ENCODE measurements at places on chromosomes 1 and 21.

- no peak for DNase-seq
Observed at GRCh38 chr21:45365608-45366241, 39.2 kb upstream of the COL18A1 start.

GRCh38 chr21:32328595-32328994, 29.9 kb downstream of the MRAP start:
- DNase-seq, result no peak

DNA sequence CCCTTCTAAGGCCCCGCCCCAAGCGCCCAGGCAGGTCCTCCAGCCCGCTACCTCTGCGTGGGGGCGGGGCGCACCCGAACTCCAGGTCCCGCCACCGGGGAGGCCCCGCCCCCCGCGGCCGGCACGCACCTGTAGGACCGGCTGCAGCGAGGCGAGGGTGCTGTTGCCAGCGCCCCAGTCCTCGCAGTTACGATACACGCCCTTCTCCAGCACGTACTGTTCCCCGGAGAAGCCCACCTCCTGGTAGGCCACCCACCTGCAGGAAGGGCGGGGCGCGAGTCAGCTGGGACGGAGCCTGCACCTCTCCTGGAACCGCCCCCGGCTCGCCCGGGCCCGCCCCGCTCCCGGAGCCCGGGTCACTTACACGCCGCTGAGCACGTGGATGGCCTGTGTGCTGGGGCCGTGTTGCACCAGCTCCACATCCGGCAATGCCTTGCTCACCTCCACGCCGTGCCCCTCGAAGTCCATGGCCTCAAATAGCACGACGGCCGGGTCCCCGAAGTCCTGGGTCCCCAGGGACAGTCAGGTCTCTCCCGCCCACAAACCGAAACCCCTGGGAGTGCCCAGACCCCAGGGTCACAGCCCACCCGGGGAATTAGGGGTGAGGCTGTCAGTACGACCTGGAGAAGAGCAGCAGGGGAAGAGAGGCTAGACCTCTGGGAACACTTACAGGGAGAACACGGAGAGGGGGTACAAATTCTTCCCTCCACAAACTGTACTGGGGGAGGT, 17.3 kb downstream of the CRYBG2 start:
- DNase-seq, result peak; percentile 41

- DNase-seq, result no peak
Observed at GRCh38 chr1:70930062-70930461, 117.6 kb downstream of the PTGER3 start.

- DNase-seq, result no peak
Observed at GRCh38 chr1:26158908-26159742, at the start of gene FAM110D. Gene FAM110D, plus strand, starts transcription at chr1:26159079. Its CDS starts 2,213 bp downstream, at chr1:26161292.

- DNase-seq, result no peak
Observed at GRCh38 chr1:200226268-200226968, 183.4 kb downstream of the ZNF281 start.

GRCh38 chr1:160260406-160261382, 1.7 kb downstream of the DCAF8 start:
- peak; percentile 25 for DNase-seq

DNA sequence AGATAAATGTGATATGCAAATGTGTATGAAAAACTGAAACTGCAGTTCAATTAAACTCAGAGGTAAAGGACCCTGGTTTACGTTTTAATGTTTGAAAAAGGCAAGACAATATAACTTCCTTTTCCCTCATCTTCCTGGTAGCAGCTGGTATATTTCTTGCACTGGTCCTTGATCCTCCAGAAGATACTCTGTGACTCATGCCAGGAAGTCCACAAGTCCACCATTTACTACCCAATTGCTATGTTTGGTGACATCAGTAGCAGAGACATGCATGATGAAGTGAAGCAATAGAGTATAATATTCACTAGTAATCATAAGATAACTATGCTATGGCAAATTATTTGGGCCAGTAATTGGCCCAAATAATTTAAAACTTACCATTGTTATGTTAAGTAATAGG, 774.5 kb upstream of the NEGR1 start:
- DNase-seq, result no peak

DNA sequence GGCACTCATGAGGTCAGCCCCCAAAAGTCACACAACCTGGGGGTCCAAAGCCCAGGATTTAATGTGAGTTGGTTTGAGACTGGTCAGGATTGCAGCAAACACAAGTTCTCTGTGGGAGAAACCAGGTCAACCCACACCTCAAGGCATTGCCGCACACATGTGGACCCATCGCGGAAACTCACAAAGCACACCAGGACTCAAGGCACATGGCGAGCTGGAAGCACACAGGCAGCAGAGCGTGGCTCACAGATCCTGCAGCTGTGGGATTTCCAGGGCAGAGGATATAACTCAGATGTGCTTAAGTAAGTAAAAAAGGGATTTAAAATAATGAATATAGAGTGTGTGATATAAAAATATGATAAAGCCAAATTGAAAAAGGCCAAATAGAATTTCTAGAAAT, 51.6 kb upstream of the ADARB1 start:
- DNase-seq, result no peak

DNA sequence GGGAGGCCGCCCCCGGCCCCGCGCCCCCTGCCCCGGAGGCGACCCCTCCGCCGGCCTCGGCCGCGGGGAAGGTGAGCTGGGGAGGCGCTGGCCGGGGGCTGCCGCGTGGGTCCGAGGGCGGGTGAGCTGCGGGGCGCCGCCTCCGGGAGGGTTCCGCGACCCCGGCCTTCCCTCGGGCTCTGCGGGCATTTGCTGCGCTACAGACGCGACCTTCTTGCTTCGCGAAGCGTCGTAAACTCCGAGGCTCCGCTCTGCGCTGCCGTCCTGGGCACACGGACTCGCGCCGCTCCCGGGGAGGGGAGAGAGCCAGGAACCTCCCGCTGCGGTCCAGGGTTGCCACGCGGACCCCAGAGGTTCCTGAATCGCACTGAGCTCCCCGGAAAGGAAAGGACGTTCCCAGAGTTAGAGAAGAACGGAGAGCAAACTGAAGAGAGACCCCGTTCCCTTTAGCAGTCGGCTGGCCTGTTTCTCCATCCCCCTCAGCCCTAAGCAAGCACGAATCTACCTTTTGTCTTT, 345 bp downstream of the SLX9 start:
- no peak for DNase-seq

DNA sequence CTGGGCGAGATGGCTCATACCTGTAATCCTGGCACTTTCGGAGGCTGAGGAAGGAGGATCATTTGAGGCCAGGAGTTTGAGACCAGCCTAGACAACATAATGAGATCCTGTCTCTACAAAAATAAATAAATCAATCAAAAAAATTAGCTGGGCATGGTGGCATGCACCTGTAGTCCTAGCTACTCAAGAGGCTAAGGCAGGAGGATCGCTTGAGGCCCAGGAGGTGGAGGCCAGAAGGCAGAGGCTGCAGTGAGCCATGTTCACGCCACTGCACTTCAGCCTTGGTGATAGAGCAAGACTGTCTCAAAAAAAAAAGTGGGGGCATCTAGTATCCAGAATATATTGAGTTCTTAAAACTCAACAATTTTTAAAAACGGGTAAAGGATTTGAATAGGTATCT, 6.0 kb downstream of the TUT4 start:
- DNase-seq, result no peak

- DNase-seq, result no peak
Observed at GRCh38 chr1:175043824-175044223, 20.6 kb upstream of the MRPS14 start.

DNA sequence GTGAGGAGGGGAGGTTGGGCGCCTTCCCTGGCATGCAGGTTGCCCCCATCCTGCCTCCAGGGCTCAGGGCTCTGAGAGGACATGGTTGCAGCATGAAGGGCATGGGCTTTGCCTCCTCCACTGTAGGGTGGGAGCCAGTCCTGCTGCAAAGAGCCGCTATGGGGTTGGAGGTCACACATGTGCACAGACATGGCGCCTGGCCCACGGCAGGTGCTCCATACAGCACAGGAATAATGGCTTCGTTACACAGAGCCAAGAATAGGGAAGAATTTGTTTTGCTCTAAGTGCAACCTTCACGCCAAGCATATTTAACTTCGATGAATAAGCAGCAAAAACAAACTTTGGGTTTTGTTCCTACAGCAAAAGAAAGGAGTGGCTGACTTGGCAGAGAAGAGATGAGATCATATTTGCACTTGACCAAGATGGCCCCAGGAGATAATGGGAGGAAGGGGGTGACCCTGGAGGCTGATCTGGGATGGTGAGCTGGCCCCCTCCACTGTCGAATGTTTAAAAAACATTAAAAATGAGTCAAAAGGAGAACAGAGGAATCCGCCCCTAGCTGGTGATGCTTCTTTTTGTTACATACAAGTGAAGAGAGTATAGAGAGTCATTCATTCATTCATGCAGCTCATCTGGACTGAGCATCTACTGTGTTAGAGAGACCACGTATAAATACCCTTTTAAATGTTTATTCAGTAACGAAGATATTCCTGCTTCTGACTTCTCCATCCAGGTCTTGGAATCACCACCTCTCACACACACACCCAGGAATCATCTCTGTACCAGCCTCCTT, 12.4 kb upstream of the C2CD2 start:
- DNase-seq, result no peak

GRCh38 chr1:186930238-186930637, 101.5 kb downstream of the PLA2G4A start:
- no peak for DNase-seq

- no peak for DNase-seq
Observed at GRCh38 chr1:42657201-42657600, 1.0 kb upstream of the PPIH start.

GRCh38 chr1:240635466-240636256, 23.7 kb upstream of the GREM2 start:
- DNase-seq, result no peak

- DNase-seq, result no peak
Observed at GRCh38 chr1:3321559-3322449, 132.7 kb upstream of the ARHGEF16 start.

DNA sequence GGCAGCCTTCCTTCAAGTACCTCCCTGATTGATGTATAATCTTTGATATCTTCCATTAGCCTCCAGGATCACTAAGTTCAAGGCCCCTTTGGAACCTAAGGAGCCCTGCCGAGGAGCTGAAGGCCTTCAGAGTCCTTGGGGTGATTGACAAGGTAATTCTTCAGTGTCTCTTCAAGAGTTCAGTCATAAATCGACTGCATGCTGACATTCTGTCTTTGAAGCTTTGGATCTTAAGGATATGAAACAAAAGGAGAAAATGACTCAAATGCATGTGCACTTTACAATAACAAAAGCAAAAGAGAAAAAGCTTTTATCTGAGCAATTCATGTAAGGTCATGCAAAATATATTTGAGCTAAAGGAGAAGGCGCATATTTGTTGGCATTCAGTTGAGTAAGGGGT, 125.3 kb downstream of the RPS6KC1 start:
- no peak for DNase-seq

GRCh38 chr1:157844089-157844830, 2.7 kb upstream of the CD5L start:
- DNase-seq, result no peak

GRCh38 chr1:108847494-108847893, 9.4 kb downstream of the AKNAD1 start:
- no peak for DNase-seq

- DNase-seq, result no peak
Observed at GRCh38 chr1:233237647-233238046, 57.9 kb downstream of the PCNX2 start.

- DNase-seq, result no peak
Observed at GRCh38 chr1:15148941-15149340, 4.6 kb upstream of the TMEM51 start.

DNA sequence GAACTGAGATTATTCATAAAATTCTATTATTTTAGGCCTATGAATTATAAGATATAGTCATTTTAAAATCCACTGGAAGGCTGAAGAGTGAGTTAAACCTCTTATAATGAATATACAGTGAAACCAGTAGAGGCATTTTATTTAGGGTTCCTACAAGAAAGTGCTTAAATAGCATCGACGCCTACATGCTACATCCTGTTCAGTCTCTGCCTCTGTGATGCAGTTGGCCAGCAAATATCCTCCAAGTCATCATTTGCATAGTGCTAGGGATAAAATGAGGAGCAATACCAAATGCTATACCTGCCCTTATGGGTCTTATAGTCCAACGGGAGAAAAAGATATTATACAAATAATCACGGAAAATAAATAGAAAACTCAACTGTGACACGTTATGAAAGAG, 59.6 kb downstream of the EDEM3 start:
- DNase-seq, result no peak

- DNase-seq, result no peak
Observed at GRCh38 chr1:235060607-235061470, 67.8 kb downstream of the TOMM20 start.

GRCh38 chr1:204114606-204115005, 37.2 kb downstream of the ETNK2 start:
- no peak for DNase-seq

DNA sequence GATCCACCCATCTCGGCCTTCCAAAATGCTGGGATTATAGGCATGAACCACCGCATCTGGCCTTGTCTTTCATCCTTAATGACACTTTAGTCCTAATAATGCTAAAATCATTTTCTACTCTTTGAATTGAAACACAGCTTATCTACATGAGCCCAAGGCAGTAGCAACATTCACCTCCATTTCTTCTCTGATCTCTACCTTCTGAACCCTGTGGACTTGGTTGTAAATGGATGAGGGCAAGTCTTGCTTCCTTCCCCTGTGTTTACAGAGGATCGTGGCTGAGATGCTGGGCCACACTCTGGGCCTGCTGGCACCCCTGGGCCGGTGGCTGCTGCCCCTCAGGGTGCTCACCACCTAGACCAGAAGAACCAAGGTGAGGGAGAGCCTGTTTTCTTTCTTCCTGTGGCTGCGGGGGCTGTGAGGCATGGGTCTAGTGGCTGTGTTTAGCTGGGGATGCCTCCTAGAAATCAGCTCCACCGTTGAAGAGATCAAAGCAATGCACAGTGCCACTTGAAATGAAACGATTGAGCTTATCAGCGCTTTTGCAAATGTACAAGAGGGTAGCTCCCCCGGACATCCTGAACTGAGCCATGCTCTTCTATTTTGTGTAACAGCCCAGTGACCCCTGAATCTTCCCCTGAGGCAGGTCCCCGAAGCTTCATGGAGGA, 32.2 kb upstream of the LGALS8 start:
- DNase-seq, result no peak

- no peak for DNase-seq
Observed at GRCh38 chr1:116826818-116827606, 72.8 kb downstream of the CD2 start.

DNA sequence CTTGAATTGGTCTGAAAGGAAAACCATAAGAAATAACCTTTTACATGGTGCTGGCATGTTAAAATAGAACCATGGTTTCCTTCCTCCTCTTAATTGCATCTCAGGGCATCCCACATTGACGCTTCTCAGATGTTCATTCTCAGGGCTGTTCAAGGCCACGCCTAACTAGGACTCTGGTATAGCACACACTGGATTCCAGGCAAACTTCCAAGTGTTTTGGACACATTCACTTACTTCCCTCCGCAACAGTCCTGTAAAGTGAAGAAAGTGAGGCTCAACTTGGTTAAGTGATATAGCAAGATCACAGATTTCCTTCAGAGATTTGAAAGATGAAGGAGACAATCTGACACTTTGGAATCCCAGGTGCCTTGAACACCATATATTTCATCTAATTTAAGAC, 244.8 kb downstream of the DUSP10 start:
- no peak for DNase-seq

- no peak for DNase-seq
Observed at GRCh38 chr21:38664841-38665240, 140.9 kb upstream of the ETS2 start.

Data from NCI-H460 (cell line).